Activated naive CD4-positive, alpha-beta T cell treated with anti-CD3 and anti-CD28 coated beads, Interleukin-2, amount 10 ng/mL, durations not matched to agents 7 days and 5 days (primary cell): ENCODE measurements at places on chromosomes 7 and 10.

DNA sequence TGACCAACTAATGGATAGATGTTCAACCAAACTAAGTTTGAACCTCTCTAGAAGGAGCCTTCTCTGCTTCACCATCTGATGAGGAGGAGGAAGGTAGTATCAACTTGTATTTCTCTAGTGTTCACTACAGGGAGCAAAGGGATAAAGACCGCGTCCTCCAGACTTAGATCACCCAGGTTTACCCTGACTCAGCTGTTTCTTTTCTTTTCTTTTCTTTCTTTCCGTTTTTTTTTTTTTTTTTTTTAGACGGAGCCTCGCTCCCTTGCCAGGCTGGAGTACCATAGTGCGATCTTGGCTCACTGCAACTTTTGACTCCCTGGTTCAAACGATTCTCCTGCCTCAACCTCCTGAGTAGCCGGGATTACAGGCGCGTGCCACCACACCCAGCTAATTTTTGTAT is 59.8 kb downstream of the C10orf105 start:
- DNase-seq: no peak

DNA sequence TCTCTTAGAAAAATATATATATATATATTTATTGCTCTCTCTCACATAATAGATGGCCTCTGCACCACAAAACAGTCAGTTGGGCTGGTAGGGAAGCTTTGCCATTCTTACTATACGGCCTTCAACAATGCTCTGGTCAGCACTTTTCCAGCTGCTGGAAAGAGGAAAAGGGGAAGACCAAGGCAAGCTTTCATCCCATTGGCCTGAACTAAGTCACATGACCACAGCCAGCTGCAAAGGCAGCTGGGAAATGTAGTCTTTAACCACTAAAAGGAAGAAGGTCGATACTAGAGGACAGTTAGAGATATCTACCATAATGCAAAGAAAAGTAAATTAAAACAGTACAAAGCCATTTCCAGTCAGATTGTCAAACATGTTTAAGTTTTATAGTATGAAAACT is 58.4 kb upstream of the MACROH2A2 start:
- DNase-seq: no peak

DNA sequence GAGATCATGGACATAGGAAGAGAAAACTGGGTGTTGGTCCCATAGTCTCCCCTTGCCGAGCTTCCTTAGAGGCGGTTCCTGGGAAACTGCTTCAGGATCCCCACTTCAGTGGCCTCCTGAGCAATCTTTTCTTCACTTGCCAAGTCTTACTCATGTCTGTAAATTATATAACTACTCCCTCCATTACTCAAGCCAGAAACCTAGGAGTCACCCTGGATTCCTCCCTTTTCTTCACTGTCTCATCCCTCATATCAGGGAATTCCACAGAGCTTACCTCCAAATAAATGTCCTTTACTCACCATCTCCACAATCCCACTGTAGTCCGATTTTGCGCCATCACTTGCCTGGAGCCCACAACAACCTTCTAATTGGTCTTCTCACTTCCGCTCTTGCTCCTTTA is 29.1 kb upstream of the TRUB1 start:
- no peak for DNase-seq

GRCh38 chr10:118986815-118987790 is 42.4 kb upstream of the NANOS1 start:
- no peak for DNase-seq

GRCh38 chr7:27181795-27182275 is 3.2 kb downstream of the HOXA11 start:
- peak; percentile 12 for DNase-seq

- DNase-seq: no peak
Measured at GRCh38 chr7:1458683-1459511, at the start of gene MICALL2. MICALL2 (minus strand) TSS chr7:1459470; CDS start chr7:1459326, 144 bp downstream.

DNA sequence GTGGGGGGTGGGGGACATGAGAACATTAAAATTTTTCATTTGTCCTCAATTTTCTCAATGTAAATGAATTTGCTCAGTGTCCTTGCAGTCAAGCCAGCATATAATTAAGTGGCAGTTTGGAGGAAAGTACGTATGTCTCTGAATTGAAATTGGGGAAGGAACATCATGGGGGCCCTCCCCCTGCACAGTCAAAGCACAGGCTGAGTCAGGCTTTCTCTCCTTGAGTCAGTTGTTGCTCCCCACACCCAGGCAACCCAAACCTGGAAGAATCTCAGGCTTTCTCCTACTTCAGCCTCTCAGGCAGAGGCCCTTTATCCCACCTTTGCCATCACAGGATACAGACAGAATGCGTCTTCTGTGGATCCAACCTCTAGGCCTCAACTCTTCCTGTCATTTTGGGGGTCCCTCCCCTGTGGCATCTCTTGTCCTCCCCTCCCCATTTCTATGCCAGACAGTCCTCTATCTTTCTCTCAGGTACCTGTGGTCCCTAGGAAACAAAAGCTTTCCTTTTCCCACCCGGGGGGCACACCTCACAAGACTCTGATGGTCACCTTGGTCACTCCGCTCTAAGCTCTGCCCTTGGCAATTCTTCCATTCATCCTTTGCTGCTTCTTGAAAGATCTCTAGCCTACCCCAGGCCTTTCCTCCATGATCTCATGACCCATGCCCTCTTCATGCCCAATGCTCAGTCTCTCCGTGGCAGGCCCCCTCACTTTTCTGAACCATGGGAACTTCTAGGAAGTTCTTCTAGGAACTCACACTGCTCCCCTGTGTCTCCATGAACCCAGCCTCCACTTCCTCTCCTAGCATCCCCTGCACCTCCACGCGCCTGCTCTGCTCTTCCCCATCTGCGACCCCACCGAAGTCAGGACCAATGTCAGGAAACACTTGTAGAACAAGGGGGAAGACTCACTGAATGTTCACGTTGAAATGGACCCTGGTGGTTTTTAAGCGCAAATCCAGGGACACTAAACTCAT is 40.4 kb downstream of the CREB3L2 start:
- DNase-seq: no peak

DNA sequence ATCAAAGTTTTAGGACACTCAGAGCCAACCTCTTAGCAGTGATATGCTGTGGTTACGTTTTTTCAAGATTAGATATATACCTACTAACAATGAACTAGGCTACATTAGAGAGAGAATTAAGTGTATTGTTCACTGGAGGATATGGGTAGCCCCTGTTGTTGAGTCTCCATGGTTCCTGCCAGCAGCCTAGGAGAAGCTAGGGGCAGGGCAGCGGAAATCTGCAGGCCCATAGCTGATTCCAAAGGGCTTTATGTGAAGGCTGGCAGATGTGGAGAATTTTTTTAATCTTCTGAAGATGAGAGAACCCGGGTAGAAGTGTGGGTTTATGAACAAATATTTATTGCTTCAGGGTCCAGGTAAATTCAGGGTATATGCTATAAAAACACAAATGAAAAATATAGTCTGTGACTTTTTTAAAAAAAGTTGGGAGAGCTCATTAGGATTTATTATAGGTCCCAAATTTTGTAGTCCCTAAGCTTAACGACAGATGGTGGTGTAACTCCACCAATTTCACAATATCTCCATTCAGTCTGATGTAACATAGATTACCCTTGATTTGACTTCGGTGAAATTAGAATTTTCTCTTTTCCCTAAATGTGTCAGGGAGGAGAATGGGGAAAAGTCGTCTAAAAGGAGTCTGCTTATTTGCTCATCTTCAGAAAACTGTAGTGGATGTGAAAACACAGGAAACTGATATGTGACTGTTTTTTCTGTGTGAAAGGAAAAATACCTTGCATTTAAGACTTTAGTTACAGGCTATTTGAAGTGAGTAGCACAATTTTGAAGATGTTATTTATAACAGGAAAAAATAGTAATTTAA is 163.0 kb upstream of the PPP1R3A start:
- no peak for DNase-seq

GRCh38 chr10:89296220-89296648 is 5.6 kb upstream of the IFIT2 start:
- DNase-seq: no peak

GRCh38 chr10:47145290-47145934 is 154.6 kb upstream of the GDF10 start:
- no peak for DNase-seq

GRCh38 chr7:33623267-33623666 is 282.1 kb upstream of the BMPER start:
- DNase-seq: no peak

DNA sequence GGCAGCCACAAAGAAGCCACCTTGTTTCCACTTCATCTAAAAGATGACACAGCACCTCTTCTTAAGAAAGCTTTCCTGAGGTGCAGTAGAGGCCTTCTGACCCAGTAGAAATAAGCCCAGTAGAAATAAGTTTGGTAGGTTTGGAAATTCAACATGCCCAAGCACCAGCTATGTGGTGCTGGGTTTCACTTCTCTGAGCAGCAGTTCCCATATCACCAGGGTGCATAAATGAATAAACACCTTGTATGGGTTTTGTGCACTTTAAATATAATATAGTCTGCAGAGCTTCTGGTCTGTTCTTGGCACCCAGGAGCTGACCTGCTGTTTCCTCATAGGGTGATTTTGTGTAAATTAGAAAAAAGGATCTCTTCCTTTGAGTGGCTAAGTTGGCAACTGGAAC is 492.4 kb upstream of the SORCS1 start:
- DNase-seq: no peak

GRCh38 chr10:71845410-71846405 is 5.3 kb downstream of the PSAP start:
- no peak for DNase-seq

DNA sequence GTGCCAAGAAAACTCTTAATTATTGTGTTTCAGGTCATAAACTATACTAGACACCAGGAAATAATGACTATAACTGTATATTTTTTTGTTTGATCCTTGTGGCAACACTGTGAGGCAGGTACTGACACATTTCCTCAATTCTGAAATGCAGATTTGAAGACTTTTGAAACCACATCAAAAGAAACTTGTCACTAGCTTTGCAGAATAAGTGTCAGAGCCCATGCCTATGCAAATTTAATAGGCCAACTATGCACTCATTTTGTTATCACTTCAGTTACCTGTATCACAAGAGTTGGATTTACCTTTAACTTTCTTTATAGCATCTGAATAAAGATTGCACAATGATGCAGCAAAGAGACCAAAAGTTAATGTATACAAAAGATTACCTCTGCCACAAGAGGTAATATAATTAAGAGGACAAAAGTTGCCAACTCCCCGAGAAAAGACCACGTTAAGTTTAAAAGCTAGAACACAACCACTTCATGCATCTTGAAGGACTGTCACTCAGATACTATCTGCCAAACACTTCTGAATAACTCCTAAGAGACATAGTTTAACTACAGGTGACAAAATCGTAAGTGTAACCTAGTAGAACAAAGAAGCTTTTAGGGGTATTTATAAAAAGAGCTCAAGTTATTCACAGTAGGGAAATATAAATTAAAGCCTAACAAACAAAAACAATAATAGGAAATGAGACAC is 80.5 kb downstream of the ELAPOR2 start:
- DNase-seq: peak; percentile 24

GRCh38 chr10:109931163-109931562 is 7.9 kb upstream of the XPNPEP1 start:
- DNase-seq: no peak

- DNase-seq: no peak
Measured at GRCh38 chr7:79272066-79272669, 181.3 kb downstream of the MAGI2 start.

- no peak for DNase-seq
Measured at GRCh38 chr7:158805414-158805813, 23.9 kb downstream of the ESYT2 start.

DNA sequence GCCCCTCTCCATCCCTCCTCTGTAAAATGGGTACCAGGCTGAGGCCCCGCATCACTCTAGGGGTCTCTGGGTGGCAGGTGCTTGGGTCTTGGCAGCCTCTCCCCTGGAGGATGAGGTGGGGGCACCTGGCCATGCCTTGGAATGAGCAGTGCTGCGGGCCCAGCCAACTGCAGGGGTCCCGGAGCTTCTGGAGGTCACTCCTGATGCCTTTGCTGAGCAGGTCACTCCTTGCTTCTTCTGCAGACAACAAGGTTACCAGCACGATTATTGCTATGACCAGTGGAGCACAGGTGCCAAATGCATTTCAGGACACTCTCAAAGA is 22.4 kb upstream of the ZNF488 start:
- DNase-seq: no peak

- DNase-seq: no peak
Measured at GRCh38 chr7:44162785-44163395, 21.8 kb upstream of the MYL7 start.

DNA sequence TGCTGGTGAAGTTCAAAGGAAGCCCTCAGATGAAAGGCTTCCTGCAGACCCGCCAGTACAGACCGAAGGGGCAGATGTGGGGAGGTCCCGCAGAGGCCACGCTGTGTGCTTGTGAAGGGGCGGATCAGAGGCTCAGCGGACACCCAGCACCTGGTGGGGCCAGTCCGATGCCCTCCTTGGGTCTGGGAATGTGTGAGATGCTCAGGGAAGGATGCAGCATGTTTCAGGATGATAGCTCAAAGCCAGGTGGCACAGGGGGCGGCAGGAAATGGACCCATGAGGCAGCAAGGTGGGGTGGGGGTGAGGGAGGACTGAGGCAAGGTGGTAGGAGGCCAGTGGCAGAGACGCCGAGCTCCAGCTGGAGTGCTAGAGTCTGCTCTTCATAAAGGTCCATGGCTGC is 27.9 kb upstream of the HSPA12A start:
- DNase-seq: no peak

- no peak for DNase-seq
Measured at GRCh38 chr7:15332956-15333355, 228.9 kb downstream of the AGMO start.

- DNase-seq: no peak
Measured at GRCh38 chr7:139948167-139948566, 114.6 kb downstream of the PARP12 start.

DNA sequence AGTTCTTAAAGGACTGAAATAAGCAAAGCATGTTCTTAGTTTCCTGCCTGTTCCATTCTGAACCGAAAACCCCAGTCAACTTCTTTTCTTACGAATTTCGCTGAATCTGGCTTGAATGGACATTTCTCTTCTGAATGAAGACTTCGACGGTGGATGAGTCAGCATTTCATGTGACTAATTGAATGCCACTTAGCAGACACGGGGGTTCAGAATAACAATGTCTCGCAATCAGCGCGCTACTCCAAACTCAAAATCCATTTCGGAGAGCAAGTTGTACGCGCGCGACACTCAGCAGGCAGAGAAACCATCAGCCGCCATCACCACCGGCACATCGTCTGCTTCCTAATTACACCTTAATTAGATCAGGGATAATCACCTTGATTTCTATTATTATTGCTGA is 239.0 kb upstream of the KLF6 start:
- DNase-seq: no peak

- no peak for DNase-seq
Measured at GRCh38 chr10:59060852-59061251, 115.6 kb upstream of the PHYHIPL start.

- DNase-seq: no peak
Measured at GRCh38 chr7:25557930-25558329, 329.6 kb upstream of the NPVF start.

- no peak for DNase-seq
Measured at GRCh38 chr10:92961638-92962037, 99.0 kb upstream of the CYP26C1 start.

- no peak for DNase-seq
Measured at GRCh38 chr10:91317541-91317940, 92.6 kb upstream of the HECTD2 start.

GRCh38 chr7:36372156-36372555 is 17.5 kb upstream of the ANLN start:
- no peak for DNase-seq
